ENCODE measurements at places on chromosomes 12 and 14.

DNA sequence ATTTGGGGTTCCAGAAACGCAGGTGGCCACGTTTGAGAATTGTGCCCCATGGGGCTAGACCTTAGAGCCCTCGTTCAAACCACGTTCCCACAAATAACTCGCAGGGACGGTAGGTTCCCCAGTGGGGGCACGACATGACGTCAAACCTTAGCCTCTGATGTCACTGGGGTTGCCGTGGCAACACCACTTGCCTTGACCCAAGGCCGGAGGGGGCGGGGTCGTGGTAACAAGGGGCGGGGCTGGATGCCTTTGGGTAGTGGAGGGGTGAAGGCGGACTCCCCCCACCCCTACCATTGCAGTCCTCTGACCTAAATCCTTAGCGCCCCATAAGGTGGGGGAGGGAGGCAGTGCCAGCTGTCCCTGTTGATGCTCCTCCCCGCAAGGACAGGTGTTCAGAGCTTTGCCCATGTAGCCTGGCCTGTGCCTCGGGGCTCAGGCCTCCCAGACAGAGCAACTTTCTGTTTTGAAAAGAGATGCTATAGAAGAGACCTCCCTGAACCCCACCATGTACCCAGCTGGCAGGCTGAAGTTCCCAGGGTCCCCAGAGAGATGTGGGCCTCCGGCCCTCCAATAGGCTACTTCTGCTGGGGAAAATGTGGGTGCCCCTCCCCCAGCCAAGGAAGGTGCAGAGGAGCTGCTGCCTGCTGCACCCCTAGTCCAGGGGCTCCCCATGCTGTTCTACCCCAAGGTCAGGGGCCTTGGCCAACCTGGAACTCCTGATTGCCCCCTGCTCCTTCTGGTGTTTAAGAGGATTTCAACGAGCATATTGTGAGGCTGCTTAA lies 1.9 kb downstream of the FAM222A start:
- no peak for DNase-seq

DNA sequence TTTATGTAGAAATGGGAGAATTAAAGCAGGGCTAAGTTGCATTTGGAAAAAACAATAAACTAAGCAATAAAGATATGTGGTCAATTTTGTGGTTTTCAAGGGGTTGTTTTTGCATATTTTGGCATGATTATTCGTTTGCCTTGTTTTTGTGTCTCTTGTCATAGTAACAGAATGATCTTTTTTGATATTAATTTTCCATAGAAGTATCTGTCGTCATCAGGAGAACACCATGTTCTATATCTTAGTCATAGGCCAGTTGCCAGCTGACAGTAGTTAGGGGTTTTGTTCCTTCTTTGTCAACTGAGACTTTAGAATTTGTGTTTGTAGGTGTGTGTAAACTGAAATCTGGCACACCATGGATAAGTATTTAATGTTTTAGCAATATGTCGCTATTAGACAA lies 1354.8 kb downstream of the LRFN5 start:
- peak; percentile 21 for DNase-seq

GRCh38 chr14:30874999-30875787 lies 834 bp downstream of the COCH start:
- DNase-seq = no peak

GRCh38 chr14:105847400-105847799 lies 321.0 kb downstream of the TMEM121 start:
- DNase-seq = no peak

- no peak for DNase-seq
Measured at GRCh38 chr14:53106768-53107167, 46.4 kb downstream of the DDHD1 start.

GRCh38 chr14:101167428-101167827 lies 263.9 kb upstream of the RTL1 start:
- DNase-seq = no peak

GRCh38 chr12:57215065-57215464 lies 1.5 kb upstream of the NXPH4 start:
- no peak for DNase-seq

GRCh38 chr14:63573581-63573980 lies 30.4 kb upstream of the PPP2R5E start:
- peak; percentile 22 for DNase-seq

GRCh38 chr14:72917094-72917802 lies 9.0 kb upstream of the DCAF4 start:
- no peak for DNase-seq

GRCh38 chr12:105725054-105725453 lies 394.6 kb downstream of the C12orf75 start:
- DNase-seq = peak; percentile 18

GRCh38 chr12:27468241-27468640 lies 21.7 kb downstream of the SMCO2 start:
- DNase-seq = no peak

DNA sequence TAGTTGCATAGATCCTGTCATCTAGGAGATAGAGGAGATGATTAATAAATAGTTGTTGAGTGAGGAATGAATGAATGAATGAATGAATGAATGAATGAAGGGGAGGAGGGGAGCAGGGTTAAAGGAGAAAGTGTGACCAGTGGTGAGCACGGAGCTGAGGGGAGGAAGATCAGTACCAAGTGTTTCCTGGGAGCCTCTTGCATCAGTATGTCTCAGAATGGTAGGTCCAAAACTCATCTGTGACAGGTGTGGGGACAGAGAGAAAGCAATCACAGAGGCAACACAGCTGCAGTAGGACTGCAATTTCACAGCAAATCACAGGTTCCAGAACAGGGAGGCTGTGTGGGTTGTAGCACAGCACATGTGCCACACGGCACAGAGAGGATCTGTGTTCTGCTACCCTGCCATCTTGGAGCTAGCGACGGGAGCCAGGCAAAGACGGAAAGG lies 14.5 kb upstream of the TNFRSF1A start:
- no peak for DNase-seq

GRCh38 chr12:52087961-52088820 lies 8.7 kb downstream of the SMIM41 start:
- DNase-seq = no peak

DNA sequence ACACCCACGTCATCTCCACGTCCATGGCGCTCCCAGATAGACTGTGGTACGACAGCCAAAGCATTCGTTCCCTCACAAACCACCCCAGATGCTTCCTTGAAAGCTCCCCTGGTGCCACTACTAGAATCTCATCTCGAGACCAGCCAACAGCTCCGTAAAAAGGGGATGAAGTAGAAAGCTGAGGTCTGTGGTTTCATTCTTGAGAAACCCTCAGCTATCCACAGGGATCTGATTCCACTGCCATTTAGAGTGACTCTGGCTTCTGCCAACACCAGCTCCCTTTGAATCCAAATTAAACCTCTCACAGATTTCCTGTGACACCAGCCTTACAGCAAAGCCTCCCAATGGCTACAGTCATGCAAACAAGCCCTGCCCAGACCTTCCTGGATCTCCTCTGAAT lies 18.5 kb upstream of the FOXN3 start:
- peak; percentile 37 for DNase-seq

- peak; percentile 77 for DNase-seq
Measured at GRCh38 chr14:57871459-57872080, 5.7 kb upstream of the SLC35F4 start.

DNA sequence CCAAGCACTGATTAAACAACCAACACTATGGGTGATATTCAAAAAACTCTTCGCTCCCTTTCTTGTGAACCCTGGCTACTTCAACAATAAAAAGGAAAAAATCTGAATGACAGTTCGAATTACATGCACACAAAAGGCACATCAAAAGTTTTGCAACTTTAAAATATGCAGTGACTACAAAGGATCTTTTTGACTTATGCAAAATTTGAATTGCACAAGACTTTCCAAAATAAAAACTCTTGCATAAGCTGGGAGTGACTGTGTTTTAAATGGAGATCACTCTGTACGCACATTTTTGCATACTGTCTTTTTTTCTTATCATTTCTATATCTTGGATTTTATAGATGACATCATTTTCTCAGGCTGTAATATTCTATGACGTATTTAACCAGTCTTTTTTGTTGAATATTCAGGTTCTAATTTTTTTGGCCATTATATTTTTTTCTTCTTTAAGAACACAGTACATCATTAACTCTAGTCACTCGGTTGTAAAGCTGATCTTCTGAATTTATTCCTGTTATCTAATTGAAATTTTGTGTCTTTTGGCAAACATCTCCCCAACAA lies 667.6 kb upstream of the TBX3 start:
- no peak for DNase-seq

- DNase-seq = no peak
Measured at GRCh38 chr12:71665090-71665463, 976 bp downstream of the THAP2 start.

DNA sequence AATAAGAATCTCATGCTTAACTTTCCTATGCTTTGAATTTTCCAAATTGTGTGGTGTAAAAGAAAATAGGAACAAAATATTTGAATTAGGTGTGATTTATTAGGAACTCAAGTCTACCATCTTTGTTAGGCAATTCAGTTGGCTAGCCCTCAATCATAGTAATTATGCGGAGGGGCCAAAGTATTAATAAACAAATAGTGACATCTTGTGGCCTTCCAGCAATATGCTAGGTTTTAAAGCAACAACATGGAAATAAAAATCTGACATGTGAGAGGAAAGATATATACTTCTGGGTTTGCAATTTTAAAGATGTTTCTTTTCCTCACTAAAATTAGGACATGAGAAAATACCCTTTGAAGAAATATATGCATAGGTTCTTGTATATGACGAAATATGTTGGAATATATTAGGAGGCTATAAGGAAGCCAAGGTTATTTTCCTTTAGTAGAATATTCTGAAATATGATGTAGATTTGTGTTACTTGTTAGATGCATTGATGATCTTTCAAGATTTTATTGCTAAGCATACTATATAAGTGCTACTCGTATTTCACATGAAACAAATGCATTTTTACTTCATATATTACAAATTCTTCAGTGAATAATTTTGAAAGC lies 200.4 kb downstream of the PTPRO start:
- DNase-seq = peak; percentile 56

- DNase-seq = no peak
Measured at GRCh38 chr14:24885410-24885913, 164.5 kb downstream of the STXBP6 start.

- no peak for DNase-seq
Measured at GRCh38 chr14:105013150-105013785, 7.6 kb downstream of the CDCA4 start.

- no peak for DNase-seq
Measured at GRCh38 chr14:102633906-102634595, 41.6 kb downstream of the RCOR1 start.

DNA sequence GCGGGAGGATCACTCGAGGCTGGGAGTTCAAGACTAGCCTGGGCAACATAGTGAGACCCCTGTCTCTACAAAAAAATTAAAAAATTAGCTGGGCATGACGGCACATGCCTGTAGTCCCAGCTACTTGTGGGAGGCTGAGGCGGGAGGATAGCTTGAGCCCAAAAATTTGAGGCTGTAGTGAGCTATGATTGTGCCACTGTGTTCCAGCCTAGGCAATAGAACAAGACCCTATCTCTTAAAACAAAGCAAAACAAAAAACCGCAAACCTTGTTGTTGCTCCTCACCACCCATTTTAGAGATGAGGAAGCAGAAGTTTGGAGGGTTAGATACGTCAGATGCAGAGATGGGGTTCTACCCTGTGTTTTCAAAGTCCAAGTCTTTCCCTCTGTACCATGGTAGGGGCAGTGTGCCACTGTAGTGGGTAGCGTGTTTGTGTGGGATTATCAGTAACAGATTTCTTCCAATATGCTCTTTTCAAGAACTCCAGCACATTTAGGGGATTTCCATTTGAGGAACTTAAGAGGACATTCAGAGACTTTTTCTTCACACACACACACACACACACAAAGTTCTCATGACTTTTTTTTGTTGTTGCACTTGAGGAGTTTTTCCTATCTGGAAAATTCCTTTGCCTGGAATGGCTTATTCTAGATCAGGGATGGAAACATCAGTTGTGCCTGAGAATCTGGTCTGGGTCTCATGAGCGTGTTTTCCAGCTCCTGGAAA lies 186.5 kb downstream of the CHST11 start:
- no peak for DNase-seq

- no peak for DNase-seq
Measured at GRCh38 chr12:17357396-17357795, 732.6 kb downstream of the RERGL start.

DNA sequence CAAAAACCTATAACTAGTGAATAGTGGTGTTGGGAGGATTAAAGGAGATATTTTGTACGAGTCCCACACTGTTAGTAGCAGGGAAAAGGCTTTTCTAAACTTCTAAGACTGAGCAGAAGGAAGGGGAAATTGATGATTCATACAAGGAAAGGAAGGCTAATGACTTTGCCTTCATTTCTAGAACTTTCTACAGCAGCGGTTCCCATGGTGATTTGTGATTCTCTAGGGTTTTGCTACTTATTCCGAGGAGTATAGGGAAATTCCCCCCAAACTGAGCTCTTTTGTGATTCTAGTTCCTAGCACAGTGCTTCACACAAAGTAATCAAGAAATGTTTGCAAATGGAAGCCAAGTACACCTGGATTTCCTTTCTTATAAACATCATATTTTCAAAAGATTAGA lies 23.8 kb upstream of the PWP1 start:
- no peak for DNase-seq

DNA sequence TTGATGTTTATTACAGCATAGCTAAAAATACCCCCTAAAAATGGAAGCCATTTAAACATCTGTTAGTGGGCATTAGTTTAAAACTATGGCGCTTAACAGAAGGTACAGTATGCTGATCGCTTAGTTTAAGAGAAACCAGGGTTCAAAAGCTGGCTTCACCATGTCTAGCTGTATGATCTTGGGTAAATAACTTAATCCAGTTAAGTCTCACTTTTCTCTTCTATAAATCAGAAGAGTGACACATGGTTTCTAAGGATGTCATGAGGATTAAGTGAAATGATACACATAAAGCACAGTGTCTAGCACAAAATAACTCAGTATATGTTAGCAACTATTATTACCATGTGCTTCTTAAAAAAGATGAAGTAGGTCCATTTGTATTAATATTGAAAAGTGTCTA lies 38.7 kb downstream of the STK38L start:
- DNase-seq = no peak

DNA sequence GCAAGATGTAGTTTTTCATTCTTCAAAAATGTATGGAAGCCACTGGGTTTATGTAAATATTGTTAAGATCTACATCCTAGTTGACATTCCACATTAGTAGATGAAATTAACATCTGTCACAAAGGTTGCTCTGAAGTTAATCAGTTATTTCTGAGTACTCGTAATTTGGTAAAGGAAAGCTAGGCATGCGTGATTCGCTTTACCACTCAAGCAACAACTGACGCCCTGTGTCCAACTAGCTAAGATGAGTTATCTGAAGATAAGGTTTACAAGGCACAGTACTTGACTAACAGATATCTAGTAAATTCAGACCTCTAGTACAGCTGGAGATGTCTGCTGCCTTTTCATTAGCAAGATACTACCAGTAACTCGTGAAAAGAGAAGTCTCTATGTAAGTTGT lies 14.1 kb downstream of the PRKD1 start:
- DNase-seq = no peak

Data from astrocyte of the spinal cord (primary cell).